Stimulated activated naive CD8-positive, alpha-beta T cell treated with anti-CD3 and anti-CD28 coated beads, Interleukin-15, Interleukin-2, amounts not matched to agents 100 U/mL and 50 U/mL, for 24 hours (primary cell): ENCODE measurements at places on chromosomes 16 and 17.
A peak's percentile ranks its signal among the peaks of the same experiment; 100 is the strongest.

- DNase-seq, result no peak
These were observed 16.1 kb upstream of the NPTX1 start for GRCh38 chr17:80492343-80493136.

DNA sequence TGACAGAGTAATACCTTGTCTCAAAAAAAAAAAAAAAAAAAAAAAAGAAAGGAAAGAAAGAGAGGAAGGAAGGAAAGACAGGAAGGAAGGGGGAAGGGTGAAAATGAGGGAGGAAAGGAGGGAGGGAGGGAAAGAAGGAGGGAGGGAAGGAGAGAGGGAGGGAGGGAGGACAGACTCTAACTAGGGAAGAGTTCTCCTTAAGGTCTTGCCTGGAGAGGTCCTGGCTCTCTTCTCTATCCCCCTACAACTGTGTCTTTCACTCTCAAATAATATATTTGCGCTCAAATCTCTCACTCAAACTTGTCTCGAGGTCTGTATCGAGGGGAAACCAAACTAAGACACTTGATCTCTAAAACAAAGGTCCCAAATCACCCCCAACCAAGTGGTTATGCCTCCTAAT, 35.6 kb downstream of the WDR59 start:
- no peak for DNase-seq

GRCh38 chr16:50932348-50932935, 190.6 kb downstream of the CYLD start:
- no peak for DNase-seq

DNA sequence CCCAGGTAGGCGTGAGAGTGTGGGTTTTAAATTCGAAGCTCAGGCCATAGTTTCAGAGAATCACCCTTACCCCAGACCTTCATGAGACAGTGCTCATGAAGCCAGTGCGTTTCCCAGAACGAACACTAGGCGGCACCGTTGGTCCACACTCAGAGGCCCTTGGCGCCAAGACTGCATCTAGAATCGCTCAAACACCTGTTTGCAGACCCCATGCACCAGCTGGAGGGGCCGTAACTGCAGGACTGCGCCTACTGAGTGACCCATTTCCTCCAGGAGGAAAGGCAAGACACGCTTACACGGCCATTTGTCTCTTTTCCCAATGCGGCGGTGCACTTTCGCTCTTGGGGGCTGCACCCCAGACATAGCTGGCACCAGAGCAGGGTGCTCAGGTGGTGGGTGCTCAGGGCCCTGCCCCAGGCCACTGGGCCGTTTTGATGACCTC, 34.0 kb downstream of the ADGRG5 start:
- DNase-seq, result peak; percentile 88

- peak; percentile 86 for DNase-seq
These were observed at the start of gene UBALD1 for GRCh38 chr16:4614571-4615383. Gene UBALD1, minus strand, starts transcription at chr16:4614888. Its CDS starts 91 bp downstream, at chr16:4614797.

GRCh38 chr17:10292057-10292937, 80.5 kb downstream of the MYH13 start:
- no peak for DNase-seq

GRCh38 chr16:28140788-28141618, 70.8 kb downstream of the XPO6 start:
- DNase-seq, result peak; percentile 51

DNA sequence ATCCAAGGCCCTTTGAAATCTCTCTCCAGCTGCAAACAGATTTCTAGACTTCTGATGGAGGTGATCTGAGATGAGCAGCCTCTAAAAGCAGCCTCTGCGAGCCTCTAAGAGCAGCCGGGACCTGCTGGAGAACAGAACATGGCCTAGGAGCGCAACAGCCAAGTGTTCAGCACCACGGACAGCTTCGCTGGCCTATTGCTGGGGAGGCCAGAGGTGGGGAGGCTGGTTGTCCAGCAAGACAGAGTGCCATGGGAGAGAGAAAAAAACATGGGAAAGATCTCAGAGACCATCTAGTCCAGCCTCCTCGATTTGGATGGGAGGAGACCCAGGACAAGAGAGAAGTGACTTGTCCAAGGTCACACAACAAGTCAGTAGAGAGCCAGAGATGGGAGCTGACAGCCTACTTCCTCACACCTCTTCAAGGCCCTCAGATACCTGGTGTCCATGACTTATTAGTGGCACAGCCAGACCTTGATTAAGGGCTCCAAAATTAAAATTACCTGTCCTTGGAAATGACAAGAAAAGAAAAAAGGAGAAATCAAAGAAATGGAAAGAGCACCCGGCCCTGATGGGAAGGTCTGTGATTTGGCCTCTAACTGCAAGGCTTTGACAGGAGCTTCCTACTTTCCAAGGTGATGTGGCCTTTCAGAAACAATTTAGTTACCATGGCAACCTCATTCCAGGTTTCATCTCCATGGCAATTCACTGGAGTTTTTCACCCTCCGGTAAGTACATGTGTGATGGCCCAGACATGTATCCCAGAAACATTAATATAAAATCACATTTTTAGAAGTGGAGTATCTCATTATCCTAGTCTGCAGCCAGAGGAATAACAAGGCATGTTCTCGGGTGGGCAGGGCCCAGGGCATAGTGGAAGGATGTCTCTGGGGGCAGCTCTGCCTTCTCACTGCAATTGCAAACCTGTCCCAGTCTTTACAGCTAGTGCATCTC, 14.5 kb downstream of the RPRML start:
- no peak for DNase-seq

GRCh38 chr16:61879-62281, 8.3 kb downstream of the SNRNP25 start:
- no peak for DNase-seq

DNA sequence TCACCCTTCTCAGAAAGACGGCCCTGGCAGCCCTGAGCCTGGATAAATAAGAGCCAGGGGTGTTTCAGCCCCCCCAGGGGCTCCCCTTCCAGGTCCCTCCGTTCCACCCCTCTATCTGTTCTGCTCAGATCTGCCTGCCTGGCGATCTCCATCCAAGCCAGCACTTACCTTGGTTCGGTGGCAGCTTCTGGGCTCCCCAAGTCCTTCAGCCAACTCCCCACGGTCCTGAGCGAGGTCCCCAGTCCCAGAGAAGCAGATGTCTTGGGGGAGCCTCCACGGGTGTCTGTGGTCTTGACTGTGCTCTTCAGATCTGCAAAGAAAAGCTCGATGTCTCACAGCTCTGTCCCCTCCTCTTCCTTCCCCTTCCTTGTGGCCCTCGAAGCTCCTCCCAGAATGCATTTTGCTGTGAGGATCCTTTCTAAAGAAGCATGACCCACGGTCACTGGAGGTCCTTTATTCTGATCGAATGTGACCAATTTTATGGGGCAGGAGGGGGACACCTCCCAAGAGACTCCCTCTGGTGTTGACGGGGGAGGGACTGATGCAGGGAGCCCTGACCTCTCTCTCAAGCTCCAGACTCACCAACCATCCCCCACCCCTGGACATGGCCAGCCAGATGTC, at the start of gene PIK3R6:
Gene PIK3R6, minus strand, starts transcription at position 314 of the 621 bp plus-strand sequence. CDS start 17,880 bp downstream, outside the sequence.
- no peak for DNase-seq

DNA sequence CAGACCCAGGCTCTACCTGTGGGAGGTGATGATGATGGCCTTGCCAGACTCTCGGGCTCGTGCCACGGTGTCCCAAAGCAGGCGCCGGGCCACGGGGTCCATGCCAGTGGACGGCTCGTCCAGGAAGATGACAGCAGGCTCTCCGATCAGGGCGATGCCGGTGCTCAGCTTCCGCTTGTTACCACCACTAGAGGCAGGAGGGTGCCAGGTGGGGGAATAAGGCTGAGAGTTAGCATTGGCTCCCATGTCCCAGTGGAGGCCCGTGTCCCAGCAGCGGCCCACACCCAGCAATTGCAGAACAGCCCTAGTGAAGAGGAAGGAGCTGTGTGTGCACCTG, 10.3 kb upstream of the RNPS1 start:
- no peak for DNase-seq

DNA sequence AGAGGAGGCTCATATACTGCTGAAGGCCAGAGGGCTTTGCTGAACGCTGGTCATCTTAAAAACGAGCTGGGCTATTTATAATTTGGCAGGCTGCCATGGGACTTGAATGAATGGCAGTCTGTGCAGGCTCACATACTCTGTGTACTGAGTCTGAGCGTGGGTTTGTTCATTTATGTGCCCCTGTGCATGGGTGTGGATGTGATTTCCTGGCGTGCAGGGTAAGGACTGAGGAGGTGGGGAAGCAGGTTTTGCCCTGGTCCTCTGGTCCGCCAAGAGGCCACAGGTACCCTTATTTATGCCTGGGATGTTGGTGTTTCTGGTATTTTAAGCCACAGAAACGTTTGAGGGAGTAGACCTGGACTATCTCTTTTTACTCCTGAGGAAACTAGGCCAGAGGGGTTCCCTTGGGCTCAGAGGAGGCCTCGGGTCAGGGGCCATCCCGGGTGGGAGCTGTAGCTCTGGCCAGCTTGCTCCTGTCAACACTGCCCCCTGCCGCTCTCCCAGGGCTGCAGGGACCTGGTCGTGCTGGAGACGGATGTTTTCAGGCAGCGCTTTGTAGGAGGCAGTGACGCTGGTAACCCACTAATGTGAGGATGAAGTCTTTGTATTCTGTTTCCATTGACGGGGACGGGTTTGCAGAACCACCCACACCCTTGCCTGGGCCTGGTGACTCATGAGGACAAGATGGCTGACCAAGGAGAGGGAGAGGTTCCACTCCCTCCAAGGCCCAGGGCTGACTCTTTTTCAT, 184.4 kb downstream of the MSI2 start:
- peak; percentile 87 for DNase-seq

DNA sequence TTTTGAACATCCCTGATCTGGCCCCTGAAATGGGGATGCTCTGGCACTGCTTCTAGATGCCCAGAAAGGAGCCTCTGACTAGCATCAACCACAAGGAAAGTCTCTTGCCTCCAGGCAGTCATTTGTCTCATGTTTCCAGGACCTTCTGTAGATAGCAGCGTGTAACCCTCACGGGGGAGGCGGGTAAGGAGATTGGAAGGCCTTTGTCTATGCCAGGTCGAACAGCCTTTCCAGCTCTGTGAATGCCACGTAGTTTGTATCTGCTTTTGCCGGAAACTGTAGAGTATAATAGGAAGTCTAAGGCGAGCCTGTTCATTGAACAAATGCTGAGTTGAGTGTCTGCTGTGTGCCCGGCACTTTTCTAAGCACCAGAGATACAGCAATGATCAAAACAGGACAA, 43.9 kb upstream of the AQP8 start:
- no peak for DNase-seq

DNA sequence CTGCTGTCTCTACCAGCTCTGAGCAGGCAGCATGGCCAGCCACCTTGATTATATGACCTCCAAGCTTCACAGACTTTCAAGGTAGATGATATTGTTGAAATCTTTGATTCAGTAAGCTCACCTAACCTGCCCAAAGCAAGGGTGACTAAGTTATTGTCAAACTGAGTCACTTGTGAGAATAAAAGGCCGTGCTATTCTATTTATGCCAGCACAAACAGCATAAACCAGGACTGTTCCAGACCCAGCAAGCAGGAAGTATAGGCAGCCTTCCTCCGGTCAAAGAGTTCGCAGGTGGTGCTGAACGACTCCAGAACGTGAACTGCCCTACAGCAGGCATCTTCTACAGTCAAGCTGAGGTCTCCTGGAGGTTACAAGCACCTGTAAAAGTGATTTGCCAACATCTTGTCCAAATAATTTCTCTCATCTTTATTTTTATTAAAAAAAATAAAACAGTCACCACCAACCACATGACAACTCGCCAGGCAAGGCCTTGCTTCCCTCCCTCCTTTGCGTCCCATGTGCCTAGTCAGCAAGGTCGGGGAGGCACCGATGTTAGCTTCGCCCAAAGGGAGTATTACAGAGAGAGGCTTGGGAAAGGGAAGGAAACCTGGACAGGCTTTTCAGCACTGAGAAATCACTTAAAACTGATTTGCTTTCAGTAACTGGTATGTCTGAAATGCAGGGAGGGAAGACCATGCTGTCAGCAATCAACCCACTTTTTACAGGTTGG, 10.8 kb downstream of the ARL2BP start:
- DNase-seq, result no peak

- DNase-seq, result no peak
These were observed 17.5 kb downstream of the LIMD2 start for GRCh38 chr17:63682441-63682840.

DNA sequence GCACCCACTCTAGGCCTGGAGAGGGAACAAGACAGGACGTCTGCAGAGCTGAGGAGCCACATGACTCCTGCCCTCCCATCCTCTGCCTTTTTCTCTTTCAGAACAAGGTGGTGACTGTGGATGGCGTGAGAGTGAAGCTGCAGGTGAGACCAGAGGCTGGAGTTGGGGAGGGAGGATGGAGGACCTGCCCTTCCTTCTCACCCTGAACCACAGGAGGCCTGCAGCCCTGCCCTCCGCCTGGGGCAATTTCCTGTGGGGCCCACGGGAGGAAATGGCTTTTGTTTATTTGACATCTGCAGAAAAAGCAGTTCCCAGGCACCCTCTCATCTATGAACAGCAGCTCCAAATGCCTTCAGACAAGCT, 5.1 kb downstream of the RAB37 start:
- DNase-seq, result peak; percentile 58

- DNase-seq, result peak; percentile 20
These were observed 7.7 kb upstream of the NPIPB2 start for GRCh38 chr16:11949527-11949926.

GRCh38 chr17:10088444-10088843, 110.0 kb downstream of the GAS7 start:
- no peak for DNase-seq

DNA sequence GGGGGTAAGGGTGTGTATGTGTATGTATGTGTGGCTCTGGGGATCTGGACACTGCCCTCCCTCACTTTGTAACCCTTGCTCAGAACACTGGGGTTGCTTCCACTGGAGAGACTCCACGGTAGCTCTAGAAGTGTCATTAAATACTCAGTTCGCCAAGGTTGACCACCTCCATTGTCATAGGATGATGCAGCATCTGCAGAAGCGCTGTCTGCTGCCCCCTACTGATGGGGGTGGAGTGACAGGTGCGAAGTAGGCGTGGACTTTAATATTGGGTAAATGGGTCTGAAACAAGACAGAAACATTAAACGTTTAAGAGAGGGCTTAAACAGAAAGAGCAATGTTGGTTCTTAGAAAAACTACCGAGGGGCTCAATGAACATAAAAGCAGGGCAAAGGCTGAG, 35.5 kb upstream of the STAC2 start:
- peak; percentile 61 for DNase-seq

DNA sequence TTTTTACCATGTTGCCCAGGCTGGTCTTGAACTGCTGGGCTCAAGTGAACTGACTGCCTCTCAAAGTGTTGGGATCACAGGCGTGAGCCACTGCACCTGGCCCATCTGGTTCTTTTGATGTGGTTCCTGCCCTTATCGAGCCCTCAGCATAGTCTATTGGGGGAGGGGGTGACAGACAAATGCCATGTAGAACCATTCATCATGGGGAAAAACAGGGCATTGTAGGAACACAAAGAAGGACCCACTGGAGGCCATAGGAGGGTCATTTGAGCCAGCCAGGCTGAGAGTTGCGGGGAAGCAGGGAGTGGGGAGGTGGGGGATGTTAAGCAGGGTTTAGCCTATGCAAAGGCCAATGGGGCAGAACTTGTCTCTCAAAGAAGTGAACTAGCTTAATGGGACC, 11.9 kb downstream of the SEC14L5 start:
- no peak for DNase-seq

DNA sequence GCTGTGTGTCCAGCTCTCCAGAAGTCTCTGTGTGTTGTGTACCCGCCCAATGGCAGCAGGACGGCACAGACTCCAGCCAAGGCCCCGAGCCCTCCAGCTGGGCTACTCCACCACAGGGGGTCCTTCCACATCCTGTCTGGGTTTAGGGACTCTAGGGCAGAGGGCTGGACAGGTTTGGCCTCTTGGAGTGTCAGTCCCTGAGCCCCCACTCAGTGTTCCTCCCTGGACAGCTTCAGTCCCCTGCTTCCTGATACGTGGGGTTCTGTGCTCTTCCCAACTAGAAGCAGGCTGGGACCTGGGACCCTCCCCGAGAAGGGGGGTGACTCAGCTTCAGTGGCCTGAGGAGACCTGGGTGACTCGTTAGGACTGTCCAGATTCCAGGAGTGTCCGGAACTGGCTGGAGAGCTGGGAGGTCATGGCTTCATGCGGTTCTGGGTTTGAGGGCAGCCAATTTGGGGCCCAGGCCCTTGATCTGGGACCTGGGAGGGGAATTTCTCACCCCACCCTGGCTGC, 4.2 kb downstream of the CDK3 start:
- DNase-seq, result no peak
